ENCODE measurements at places on chromosomes 16 and 17. TPM values are rescaled to one million over a fixed set of nuclear protein-coding genes. Genes with fewer than 3 reads are reported as not detected.

Gene CFAP52
- total RNA-seq, result not detected

Gene ITGB4
- 199 TPM for total RNA-seq

GRCh38 chr17:64492481-64493109 lies 4.3 kb downstream of the POLG2 start:
- no peak for DNase-seq

DNA sequence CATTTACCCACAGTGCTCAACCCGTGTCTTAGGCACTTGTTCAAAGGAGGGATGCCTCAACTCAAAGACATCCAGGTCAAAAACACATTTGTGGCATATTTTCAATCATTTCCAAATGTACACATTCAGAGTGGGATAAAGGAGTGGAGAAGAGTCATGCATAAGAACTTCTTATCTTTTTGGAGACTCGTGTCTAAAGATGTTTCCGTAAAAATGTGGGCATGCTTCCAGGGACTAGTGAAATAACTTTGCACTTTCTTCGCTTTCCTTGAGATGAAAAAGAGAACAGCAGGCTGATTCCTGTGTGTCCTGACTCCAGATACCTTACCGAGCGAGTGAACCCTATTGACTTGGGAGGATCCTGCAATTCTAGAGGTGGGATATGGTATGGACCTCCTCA lies 256.6 kb upstream of the KCNJ16 start:
- no peak for DNase-seq

DNA sequence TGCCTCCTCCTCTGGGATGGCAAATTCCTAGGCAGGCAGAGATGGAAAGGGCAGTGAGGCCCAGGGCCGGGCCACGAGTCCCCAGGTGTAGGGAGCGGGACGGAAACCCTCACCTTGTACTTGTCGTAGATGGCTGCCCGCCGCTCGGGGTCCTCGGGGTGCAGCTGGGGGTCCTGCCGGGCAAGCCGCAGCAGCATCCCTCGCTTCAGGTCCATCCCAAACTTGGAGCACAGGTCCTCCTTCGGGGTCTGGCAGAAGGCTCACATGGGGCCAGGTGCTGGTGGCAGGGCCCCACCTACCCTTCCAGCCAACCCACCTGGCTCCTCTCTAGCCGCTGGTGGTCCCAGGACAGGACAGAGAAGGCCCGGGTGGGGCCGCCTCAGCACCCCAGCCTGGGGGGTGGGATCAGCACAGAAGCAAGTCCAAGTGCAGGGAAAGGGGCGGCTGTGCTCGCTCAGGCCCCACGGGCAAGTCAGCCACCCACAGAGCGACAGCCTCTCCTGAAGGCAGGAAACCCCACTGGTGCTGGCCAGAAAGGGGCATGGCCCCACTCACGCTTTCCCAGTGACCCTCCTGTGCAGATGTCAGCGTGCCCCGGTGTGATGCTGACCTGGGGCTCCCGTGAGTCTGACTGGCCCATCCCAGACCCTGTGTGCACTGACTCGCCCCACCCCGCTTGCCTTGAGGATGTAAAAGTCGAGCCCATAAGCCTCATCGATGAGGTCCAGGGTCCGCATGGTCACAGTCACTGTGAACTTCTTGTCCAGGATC lies 1.8 kb downstream of the MRPL28 start:
- DNase-seq, result peak; percentile 8

Data from transverse colon (tissue), 4 donors.